ENCODE measurements at places on chromosomes 11 and 22. TPM values are rescaled to one million over a fixed set of nuclear protein-coding genes. Genes with fewer than 3 reads are reported as not detected.

DNA sequence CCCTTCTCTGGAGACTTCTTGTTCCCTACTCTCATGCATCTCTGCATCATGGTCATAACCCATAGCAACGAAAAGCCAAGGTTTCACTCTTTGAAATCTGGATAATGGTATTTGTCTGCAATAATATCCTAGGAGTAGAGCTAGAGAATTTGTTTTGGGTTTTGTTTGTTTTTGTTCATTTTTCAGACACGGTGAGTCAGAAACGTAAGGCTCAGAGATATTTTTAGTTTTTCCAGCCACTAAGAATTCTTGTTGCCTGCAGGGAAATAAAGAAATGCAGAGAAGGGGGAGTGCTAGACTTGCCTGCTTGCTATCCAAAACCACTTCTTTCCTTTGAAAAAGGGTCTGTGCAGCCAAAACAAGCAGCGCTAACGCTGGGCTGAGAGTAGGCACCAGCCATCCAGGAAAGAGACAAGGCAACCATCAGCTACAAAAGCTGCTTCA lies 26.0 kb downstream of the POU2AF3 start:
- H3K27ac ChIP-seq, result no peak overlapping the region
- no peak overlapping the region for H3K4me3 ChIP-seq
- no peaks in the 10 kb centered on the region for H3K36me3 ChIP-seq
- no peaks in the 10 kb centered on the region for H3K4me1 ChIP-seq
- no peak for DNase-seq

GRCh38 chr11:6667733-6668374 lies 12.2 kb upstream of the DCHS1 start:
- H3K27ac ChIP-seq, result no peak overlapping the region
- peak; percentile 70 for DNase-seq
- peaks cover 5% of the 10 kb centered on the region for H3K4me1 ChIP-seq
- no peak overlapping the region for H3K4me3 ChIP-seq
- no peaks in the 10 kb centered on the region for H3K27me3 ChIP-seq

DNA sequence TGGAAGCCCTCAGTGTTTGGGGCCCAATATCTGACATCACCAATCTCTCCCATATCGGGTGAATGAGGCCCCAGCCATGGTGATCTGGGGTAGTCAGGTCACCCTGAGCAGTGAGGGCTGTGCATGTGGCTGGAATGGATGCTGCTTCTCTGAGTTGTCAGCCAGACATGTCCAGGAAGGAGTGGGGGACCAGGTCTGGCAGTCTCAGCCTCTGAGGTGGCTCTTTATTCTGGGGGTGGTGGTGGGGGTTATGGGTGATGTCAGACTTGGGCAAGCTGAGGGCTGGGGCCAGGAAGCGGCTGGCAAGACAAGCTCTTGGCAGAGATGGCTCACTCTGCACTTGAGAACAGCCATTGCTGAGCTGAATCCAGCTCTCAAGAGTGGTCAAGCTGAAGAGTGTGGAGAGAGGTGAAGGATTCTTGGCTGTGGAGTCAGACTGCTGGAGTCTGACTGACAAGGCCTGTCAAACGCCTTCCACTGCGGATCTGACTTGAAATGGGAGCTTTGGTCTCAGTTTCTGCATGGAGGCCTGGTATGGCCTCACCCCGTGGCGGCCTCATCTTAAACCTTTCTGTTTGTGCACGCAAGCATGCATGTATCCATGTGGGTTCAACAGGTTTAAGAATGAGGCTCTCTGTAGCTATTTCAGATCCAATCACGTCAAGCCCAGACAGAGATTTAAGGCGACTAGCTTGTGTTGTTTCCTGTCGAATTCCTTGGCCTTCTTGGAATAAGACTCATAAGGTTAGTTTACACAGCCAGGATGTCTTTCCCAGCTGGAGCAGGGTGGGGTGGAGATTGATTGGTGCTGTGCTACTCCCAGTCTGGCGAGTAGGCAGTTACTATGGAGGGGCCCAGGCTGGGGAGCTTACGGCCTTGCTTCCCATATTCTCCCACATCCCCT lies 83.9 kb upstream of the TIMP3 start:
- H3K36me3 ChIP-seq, result no peaks in the 10 kb centered on the region
- DNase-seq, result no peak
- H3K27ac ChIP-seq, result no peak overlapping the region
- H3K27me3 ChIP-seq, result peaks cover 2% of the 10 kb centered on the region
- H3K4me3 ChIP-seq, result no peak overlapping the region

DNA sequence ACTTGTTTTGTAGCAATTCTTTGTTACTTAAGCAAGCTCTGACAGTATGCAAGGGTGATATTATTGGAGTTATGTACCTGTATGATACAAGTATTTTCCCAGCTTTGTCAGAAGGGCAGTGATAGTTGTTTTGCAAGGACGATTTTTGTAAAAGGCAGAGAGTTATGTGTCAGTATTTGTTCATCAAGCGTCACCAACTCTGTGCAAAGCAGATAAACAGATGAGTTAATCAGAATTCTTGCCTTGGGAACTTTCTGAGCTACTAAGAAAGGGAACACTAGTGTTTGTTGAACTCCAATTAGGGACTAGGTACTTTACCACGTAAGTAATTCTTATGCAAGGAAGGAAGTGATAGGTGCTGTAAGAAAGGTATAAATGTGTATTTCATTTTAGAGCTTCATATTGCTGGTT lies 1.4 kb downstream of the USP47 start:
- no peaks in the 10 kb centered on the region for H3K27me3 ChIP-seq
- H3K27ac ChIP-seq, result peak overlapping the region; percentile 98
- peaks cover 31% of the 10 kb centered on the region for H3K4me1 ChIP-seq
- peak overlapping the region; percentile 95 for H3K4me3 ChIP-seq

- no peak for DNase-seq
- H3K4me1 ChIP-seq, result peaks cover 17% of the 10 kb centered on the region
- peak overlapping the region; percentile 87 for H3K27ac ChIP-seq
- peak overlapping the region; percentile 83 for H3K4me3 ChIP-seq
Observed at GRCh38 chr11:57336111-57336666, 497 bp upstream of the SSRP1 start.

DNA sequence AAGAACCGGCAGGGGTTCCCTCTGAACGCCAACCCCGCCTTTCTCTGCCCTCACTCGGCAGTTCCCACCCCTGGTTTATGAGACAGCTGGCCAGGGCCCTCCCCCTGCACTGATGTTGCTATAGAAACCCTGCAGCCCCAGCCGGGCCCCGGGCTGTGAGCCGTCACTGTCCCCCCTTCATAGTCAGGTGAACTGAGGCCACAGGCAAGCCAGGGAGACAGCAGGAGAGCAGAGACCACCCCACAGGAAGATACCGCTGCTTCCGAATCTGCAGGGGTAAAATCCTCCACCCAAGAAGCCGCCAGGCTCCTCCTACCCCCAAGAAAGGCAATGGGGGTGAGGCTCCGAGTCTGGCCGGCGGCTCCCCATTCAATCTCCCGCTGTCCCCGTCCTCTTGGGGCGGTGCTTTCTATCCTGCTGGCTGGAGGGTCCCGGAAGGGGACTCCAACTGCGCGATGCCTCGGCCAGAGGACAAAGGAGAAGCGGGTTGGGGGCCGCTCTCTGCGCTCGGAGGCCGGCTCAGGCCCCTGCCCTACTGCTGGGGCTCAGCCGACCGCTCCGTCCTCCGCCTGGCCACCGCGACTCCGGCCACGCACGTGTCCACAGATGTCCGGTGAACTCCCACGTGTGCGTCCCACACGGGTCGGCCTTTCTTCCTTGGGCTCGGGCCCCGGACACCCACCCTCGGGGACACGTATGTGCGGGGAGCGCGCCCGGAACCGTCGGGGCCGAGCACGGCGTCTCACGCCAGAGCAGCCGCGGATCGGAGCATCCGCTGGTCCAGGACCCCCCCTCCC lies 587 bp downstream of the SLC25A22 start:
- H3K4me1 ChIP-seq, result peaks cover 35% of the 10 kb centered on the region
- H3K36me3 ChIP-seq, result no peaks in the 10 kb centered on the region
- no peaks in the 10 kb centered on the region for H3K27me3 ChIP-seq
- DNase-seq, result peak; percentile 88
- peak overlapping the region; percentile 94 for H3K4me3 ChIP-seq

DNA sequence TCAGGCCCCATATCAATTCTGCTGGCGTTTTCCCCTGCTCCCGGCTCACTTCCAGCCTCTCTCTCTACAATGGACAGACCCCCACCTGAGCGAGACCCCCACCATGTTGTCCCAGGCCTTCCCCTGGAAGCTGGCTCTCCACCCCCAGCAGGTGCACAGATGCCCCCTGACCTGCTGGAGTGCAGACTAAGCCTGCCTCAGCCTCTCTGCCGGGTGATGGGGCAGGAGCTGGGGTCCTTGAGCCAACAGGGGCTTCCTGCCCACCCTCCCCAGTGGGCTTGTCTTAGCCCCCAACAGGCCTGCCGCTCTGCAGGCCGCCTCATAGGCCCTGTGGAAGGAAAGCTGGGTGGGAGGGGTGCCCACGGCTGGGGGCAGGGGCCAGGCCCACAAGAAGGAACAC lies 10.0 kb downstream of the ELFN2 start:
- no peaks in the 10 kb centered on the region for H3K36me3 ChIP-seq
- H3K27me3 ChIP-seq, result peaks cover 69% of the 10 kb centered on the region
- no peak overlapping the region for H3K27ac ChIP-seq
- H3K4me3 ChIP-seq, result no peak overlapping the region

- no peak for DNase-seq
- peaks cover 5% of the 10 kb centered on the region for H3K4me1 ChIP-seq
- H3K4me3 ChIP-seq, result no peak overlapping the region
- peaks cover 78% of the 10 kb centered on the region for H3K36me3 ChIP-seq
Observed at GRCh38 chr11:10798330-10798928, 10.3 kb downstream of the EIF4G2 start.

DNA sequence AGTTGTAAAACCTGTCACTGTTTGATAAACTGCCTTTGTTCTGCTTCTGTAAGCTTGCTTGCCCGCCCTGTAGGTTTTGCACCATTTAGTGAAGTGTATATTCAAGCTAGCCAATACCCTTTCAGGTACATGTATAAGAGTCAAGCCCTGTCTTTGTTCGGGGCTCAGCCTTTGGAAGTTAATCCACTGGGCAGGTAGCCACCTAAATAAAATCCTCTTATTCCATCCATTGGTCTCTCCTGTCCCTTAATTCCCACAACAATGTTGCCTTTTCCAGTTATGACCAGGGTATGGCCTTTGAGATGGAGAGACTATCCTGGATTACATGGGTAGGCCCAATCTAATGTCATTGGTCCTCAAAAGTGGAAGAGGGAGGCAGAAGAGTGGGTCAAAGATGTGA lies 34.0 kb downstream of the NXPE1 start:
- H3K4me1 ChIP-seq, result no peaks in the 10 kb centered on the region
- H3K27me3 ChIP-seq, result no peaks in the 10 kb centered on the region
- no peaks in the 10 kb centered on the region for H3K36me3 ChIP-seq
- H3K27ac ChIP-seq, result no peak overlapping the region
- no peak for DNase-seq

GRCh38 chr11:79471071-79471844 lies 30.4 kb upstream of the TENM4 start:
- H3K4me1 ChIP-seq, result no peaks in the 10 kb centered on the region
- DNase-seq, result no peak
- no peak overlapping the region for H3K27ac ChIP-seq
- no peaks in the 10 kb centered on the region for H3K36me3 ChIP-seq

DNA sequence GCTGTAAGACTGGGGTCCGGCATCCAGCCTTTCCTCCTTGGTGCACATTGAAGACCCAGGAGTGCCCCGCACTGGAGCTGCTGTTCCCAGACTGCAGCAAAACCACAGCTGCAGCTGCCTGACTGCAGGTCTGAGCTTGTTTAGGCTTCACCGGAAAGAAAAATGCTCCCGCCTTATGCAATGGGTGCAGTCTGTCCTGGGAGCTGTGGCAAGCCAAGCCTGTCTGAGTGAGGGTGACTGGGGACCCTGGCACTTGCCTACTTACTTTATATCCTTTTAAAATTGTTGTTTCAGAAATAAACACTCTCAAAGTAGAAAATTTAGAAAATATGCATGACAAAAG lies 23.3 kb upstream of the CD44 start:
- H3K36me3 ChIP-seq, result no peaks in the 10 kb centered on the region
- H3K4me1 ChIP-seq, result peaks cover 57% of the 10 kb centered on the region
- H3K4me3 ChIP-seq, result no peak overlapping the region
- H3K27me3 ChIP-seq, result no peaks in the 10 kb centered on the region

DNA sequence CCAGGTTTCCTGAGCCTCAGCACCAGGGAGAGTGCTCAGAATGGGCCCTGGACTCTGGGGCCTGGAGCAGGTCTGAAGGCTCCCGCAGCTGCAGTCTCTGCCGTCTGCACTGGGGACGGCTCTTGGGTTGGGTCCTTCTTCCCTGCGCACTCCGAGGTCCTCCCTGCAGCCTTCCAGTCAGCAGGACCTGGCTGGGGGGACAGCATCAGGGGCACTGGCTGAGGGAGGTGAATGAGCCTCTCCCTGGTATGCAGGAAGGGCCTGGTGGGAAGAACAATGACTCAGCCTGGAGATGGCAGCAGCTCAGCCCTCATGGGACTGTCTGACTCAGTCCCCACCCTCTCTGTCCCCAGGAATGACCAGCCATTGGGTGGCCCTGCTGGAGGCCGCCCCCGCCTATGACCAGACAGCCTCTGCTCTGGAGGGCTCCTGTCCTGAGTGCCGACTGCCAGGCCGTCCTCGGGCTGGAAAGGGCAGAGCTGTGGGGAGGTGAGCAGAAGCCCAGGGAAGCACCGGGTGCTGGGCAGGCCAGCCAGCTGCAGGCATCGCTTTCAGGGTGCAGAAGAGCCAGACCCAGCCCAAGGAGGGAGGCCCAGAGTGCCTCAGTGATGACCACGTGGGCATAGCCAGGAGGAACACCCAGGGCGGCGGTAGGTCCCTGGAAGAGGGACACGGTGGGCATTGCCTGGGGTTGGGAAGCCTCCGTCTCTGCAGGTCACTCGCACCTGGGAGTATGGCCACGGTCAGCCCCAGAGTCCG lies 455.0 kb downstream of the BRD1 start:
- no peaks in the 10 kb centered on the region for H3K4me1 ChIP-seq
- H3K36me3 ChIP-seq, result no peaks in the 10 kb centered on the region
- H3K4me3 ChIP-seq, result no peak overlapping the region

- H3K27ac ChIP-seq, result no peak overlapping the region
- peaks cover 2% of the 10 kb centered on the region for H3K36me3 ChIP-seq
- no peaks in the 10 kb centered on the region for H3K27me3 ChIP-seq
Observed at GRCh38 chr11:59185386-59185945, 13.5 kb downstream of the DTX4 start.

- no peaks in the 10 kb centered on the region for H3K27me3 ChIP-seq
- H3K4me1 ChIP-seq, result no peaks in the 10 kb centered on the region
- no peak overlapping the region for H3K27ac ChIP-seq
- H3K36me3 ChIP-seq, result no peaks in the 10 kb centered on the region
- no peak for DNase-seq
- no peak overlapping the region for H3K4me3 ChIP-seq
Observed at GRCh38 chr11:95451261-95451660, 220.3 kb upstream of the SESN3 start.

- no peaks in the 10 kb centered on the region for H3K36me3 ChIP-seq
- H3K27ac ChIP-seq, result no peak overlapping the region
- no peak for DNase-seq
- H3K4me3 ChIP-seq, result no peak overlapping the region
- no peaks in the 10 kb centered on the region for H3K27me3 ChIP-seq
Observed at GRCh38 chr11:95301474-95301873, 70.5 kb upstream of the SESN3 start.

The LRRC75B gene
- 1.3 TPM for total RNA-seq

The DAGLA gene
- not detected for total RNA-seq

The OR8A1 gene
- total RNA-seq, result not detected

The AAMDC gene
- 4.6 TPM for total RNA-seq

The OR10D3 gene
- total RNA-seq, result not detected

The CREB3L1 gene
- total RNA-seq, result not detected

The MS4A12 gene
- not detected for total RNA-seq

All from B cell (primary cell).